ENCODE measurements at places on chromosomes 16 and 17.

DNA sequence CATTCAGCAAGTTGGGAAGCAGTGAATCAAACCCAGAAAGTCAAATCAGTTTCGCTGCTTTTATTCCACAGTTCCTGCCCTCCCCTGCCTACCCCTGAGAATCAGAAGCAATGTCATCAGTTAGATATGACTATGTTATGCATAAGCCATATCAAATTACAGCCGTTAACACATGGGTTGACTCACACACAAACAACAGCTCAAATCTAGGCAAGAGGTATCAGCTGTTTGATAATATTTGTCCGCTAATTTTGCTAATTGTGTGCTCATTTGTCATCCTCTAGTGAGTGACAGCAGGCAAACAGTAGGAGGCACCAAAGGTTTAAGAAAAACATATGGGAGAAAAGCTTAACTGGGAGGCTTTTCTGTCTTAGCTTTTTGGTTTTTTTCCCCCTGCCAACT, 327.4 kb upstream of the CCL2 start:
- DNase-seq, result no peak

GRCh38 chr16:67632415-67633172, 12.3 kb upstream of the CARMIL2 start:
- DNase-seq, result no peak

GRCh38 chr17:6679241-6679640, 27.7 kb downstream of the C17orf100 start:
- DNase-seq, result no peak

GRCh38 chr17:39822051-39822451, 42.1 kb downstream of the IKZF3 start:
- DNase-seq, result no peak

DNA sequence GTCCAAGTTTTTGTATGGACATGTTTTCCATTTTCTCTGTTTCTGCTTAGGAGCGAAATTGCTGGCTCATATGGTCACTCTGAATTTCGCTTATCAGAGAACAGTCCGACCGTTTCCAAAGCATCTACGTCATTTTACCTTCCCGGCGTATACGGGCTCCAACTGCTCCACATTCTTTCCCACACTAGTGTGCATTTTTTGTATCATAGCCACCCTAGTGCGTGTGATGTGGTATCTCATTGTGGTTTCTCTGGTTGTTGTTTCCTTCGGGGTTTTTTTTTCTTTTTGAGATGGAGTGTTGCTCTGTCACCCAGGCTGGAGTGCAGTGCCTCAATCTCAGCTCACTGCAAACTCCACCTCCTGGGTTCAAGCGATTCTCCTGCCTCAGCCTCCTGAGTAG, 31.0 kb upstream of the BHLHA9 start:
- DNase-seq, result no peak

DNA sequence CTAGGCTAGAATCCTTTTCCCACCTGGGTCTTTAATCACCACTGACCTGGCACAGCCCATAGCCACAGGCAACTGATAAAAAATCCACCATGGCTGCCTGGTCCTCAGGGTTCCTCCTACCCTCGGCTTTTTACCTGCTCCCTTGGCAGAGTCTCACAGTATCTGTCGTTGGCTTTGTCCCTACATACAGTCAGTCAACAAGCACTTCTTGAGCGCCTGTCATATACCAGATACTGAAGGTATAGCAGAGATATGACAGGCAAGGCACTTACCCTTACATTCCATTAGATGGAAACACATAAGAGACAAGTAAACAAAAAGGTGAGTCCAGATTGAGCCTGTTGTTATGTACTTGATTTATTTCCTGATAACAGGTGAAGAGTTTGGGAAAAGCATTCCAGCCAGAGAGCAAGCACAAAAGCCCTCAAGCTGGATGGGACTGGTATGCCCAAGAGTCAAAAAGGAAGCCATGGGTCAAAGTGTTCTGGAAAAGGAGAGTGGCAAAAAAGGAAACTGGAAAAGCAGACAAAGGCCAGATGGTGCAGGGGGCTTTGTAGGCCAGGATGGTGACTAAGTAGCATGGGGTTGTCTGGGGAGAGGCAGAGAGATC, 247.0 kb downstream of the CHD9NB start:
- DNase-seq, result no peak

DNA sequence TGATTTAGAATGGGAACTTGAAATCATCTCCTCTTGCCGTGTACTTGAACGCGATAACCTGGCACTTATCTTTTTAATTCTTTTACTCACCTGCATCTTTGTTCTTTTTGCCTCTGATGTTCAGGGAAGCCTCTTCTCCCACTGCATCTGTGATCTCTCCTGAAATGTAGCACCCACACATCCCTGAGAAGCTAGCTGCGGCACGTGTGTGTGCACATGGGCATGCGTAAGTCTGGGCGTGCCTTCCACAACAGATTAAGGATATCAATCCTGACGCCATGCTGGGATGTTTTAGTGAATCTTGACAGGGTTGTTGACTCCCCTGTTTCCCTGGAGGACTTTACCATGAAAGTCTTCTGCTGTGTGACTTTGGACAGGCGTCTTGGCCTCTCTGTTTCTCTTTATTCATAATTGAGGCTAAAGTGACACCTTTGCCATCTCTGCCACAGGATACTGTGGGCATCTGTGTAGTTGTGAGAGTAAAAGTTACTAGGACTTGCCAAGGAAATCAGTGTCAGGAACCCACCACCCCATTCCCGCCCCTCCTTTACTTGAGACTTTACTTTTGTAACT, 20.5 kb downstream of the IL4R start:
- no peak for DNase-seq

DNA sequence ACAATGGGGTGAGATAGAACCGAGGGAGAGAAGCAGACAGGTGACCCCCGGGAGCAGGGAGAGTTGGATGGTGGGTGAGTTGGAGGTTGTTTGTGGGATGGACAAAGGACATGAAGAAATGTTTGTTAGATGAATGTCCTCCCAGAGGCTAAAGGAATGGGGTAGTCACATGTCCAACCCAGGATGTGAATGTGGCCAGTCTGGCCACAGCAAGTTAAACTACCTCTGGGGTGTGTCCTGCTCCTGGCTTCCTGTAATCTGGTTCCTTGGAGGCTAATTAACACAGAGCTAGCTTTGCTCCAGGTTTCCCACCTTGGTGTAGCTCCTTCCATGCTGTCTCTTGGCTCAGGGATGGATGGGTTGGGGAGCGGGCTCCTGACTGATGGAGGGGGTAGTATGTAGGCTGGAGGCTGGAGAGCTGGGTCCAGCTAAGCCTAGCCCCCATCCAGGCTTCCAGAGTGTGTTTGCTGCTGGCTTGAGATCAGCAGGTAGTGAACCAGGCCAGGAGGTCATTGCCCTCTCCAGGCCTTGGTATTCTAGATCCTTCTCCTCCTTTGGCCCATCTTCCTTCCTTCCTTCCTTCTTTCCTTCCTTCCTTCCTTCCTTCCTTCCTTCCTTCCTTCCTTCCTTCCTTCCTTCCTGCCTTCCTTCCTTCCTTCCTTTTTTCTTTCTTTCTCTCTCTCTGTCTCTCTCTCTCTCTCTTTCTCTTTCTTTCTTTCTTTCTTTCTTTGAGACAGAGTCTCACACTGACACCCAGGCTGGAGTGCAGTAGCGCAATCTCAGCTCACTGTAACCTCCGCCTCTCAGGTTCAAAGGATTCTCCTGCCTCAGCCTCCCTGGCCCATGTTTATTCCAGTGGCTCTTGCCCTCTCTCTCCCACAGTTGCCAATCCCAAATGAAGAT, 28.0 kb upstream of the UBE2G1 start:
- DNase-seq, result no peak

DNA sequence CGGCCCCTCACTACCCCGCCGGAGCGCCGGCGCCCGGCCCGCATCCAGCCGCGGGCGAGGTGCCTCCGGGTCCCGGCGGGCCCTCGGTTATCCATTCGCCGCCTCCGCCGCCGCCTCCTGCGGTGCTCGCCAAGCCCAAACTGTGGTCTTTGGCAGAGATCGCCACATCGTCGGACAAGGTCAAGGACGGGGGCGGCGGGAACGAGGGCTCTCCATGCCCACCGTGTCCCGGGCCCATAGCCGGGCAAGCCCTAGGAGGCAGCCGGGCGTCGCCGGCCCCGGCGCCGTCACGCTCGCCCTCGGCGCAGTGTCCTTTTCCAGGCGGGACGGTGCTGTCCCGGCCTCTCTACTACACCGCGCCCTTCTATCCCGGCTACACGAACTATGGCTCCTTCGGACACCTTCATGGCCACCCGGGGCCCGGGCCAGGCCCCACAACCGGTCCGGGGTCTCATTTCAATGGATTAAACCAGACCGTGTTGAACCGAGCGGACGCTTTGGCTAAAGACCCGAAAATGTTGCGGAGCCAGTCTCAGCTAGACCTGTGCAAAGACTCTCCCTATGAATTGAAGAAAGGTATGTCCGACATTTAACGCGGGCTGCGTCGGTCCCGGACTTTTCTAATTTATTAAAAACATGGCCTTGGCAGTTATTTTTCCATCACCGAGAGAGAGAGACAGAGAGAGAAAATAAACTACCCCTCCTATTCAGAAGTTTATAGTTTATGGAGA, 2.8 kb downstream of the IRX5 start:
- DNase-seq, result no peak

GRCh38 chr17:13323990-13324389, 277.7 kb downstream of the HS3ST3A1 start:
- DNase-seq, result no peak

GRCh38 chr16:55703003-55704001, 47.5 kb downstream of the SLC6A2 start:
- no peak for DNase-seq

DNA sequence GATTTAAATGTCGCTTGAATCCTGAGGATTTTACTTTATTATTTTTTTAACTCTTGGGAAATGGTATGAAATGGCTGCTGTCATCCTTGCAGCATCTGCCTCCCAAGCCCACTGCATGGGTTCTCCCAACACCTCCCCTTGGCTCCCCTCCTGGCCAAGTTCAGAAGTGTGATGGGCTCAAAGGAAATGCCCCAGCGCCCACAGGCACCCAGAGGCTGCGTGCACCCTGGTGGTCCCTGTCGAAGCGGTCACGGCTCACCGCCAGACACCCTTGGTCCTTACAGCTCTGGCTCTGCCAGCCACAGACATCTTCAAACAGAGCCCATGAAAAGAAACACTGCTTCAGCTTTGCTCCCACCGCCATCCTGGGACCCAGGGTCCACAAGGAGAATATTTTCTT, 334.7 kb downstream of the SOX9 start:
- no peak for DNase-seq

DNA sequence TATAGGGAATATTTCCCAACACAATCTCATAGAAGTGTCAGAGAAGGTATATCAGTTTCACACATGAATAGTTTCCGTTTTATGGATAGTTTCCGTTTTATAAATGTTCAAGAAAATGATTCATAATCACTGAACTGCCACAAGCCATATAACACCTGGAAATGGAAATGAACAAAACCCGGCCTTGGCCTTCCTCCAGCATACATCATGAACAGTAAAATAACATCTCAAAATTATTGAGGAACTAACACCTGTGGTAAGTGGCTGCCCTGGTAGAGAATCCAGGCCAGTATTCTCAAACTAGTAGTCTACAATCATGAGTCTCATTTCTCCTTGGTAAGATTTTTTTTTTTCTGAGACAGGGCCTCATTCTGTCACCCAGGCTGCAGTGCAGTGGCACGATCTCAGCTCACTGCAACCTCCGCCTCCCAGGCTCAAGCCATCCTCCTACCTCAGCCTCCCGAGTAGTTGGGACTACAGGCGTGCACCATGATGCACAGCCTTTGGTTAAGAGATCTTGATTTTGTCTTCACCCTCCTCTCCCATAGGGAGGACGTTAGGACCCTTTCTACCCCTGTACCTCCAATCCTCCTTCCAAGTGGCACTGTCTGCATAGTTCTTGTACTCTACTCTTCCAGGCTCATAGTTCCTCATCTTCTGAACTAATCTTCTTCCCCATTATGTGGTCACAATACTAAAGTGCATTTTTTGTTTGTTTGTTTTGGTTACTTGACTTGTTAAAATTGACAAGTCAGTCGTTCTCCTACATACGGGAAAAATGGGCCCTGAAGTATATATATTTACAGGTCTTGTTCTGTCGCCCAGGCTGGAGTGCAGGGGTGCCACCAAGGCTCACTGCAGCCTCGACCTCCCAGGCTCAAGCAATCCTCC, 15.0 kb upstream of the RGS9 start:
- DNase-seq, result peak; percentile 58

- DNase-seq, result no peak
Measured at GRCh38 chr17:2635675-2636074, 42.2 kb downstream of the PAFAH1B1 start.

- DNase-seq, result no peak
Measured at GRCh38 chr16:66245072-66245471, 121.4 kb upstream of the CDH5 start.

GRCh38 chr16:35639233-35640205, 2180.1 kb downstream of the TP53TG3F start:
- DNase-seq, result no peak

GRCh38 chr17:12592941-12593340, 72.7 kb upstream of the MYOCD start:
- no peak for DNase-seq

DNA sequence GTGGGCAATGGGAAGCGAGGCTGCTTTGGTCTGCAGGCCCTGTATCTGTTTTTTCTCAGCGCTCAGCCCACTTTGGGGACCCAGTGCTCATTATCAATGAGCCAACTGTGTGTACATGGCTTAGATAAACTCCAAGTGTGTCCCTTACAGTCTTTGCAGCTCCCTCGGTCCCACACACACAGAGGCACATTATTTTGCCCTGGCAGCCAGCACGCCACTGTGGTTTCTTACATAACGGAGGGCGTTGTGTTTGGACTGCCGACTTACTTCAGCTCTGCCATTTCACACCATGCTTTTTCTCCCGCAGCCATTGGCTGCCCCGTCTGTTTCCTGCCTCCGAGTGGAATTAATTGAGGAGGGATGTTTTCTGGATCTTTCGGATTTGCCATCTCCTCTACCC, 56.5 kb upstream of the CLEC18A start:
- DNase-seq, result no peak
